ENCODE measurements at places on chromosomes 11 and 22.

DNA sequence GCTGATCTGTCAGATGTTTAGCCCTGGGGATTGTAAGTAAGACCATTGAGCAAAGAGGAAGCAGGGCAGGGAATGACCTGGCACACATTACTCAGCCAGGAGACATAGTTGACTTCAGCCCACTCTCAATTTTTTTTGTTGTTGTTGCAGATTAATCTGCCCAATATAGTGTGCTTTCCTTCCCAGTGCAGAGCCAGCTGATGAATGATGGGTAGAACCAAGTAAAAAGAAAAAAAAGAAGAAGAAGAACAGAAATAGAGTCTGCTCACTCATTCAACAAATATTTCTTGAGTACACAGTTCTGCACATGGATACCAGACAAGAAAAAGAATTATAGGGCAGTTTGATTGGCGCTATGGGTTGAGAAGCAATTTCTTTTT, 292.7 kb downstream of the ETS1 start:
- no peak for DNase-seq

DNA sequence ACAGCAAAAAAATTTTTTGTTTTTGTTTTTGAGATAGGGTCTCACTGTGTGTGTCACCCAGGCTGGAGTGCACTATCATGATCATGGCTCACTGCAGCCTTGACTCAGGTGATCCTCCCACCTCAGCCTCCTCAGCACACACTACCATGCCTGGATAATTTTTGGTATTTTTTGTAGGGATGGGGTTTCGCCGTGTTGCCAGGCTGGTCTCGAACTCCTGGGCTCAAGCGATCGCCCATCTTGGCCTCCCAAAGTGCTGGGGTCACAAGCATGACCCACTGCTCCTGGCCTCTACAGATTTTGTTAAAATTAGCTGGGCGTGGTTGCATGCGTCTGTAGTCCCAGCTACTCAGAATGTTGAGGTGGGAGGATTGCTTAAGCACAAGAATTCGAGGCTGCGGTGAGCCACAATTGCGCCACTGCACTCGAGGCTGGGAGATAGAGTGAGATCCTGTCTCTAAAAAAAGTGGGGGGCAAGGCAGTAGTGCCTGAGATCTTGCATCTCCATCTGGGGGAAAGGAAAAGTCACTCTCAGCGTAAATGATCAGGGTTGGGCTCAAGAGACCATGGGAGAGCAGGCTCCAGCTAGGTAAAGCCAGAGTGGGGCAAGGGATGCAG, 10.6 kb upstream of the DGKZ start:
- DNase-seq: no peak

DNA sequence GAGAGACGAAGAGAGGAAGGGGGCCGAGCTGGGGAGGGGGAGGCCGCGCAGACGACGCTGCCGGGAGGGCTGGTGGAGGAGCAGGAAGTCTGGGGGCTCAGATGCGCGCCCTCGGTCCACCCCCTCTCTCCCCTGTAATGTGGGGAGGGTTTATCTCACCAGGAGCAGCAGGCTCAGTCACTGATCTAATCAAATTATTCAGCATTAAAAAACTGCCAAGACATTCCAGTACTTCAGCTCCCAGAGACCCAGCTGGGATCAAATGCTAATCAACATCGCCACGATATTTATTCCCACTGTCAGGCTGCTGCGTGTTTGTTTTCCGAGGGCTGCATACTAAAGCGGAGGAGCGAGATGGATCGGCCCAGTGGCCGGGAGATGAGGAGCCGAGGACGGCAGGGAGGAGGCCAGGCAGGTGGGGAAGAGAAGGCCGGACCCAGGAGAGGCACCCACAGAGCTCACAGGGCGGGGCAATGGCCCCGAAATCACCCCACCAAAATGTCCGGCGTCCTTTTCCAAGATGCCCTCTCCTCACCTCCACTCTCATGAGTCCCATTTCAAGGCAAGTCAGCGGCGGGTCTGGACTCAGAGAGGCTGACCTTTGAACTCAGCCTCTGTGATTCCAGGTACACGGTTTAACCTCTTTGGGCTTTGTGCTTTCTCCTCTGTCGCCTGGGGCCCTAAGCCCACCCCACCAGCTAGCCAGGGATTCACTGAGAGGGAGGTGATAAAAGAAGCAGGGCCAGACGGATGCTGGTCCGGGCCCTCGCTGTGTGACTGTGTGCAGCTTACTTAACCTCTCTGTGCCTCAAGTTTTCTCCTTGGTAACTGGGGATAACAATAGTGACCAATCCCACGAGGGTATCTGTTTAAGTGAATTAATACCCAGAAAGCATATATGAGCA, 502.1 kb downstream of the MN1 start:
- no peak for DNase-seq

- DNase-seq: peak; percentile 56
These were observed 10.6 kb upstream of the NNMT start for GRCh38 chr11:114285599-114285998.

- DNase-seq: no peak
These were observed 15.6 kb downstream of the TOM1 start for GRCh38 chr22:35315141-35315854.

DNA sequence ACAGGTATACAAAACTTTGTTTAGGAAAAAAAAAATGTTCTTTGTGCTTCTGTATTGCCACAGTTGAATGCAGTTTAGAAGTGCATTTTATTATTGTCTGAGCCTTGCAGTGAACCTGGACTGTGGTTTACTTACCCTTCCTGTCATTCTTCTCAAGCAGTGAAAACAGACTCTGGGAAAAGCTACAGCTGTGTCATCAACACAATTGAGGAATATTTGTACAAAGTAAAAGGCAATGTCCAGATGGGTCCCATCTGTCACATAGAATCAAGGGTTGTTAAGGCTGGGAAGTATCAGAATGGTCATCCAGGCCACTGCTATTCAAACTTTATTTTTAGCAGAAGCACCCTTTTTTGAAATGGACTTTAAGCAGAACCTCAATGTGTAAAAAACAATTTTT, 73.3 kb downstream of the TRIM44 start:
- no peak for DNase-seq

- DNase-seq: no peak
These were observed 1.9 kb upstream of the UVRAG start for GRCh38 chr11:75813124-75813523.

Data from ELR (cell line).